ENCODE measurements at places on chromosomes 1 and 21. TPM values are rescaled to one million over a fixed set of nuclear protein-coding genes. Genes with fewer than 3 reads are reported as not detected.

OR2G6 gene
- total RNA-seq: not detected

TCHHL1 gene
- not detected for total RNA-seq

ARHGEF16 gene
- not detected for total RNA-seq

LCE1F gene
- not detected for total RNA-seq

SPATA17 gene
- 0.43 TPM for total RNA-seq

CRYAA gene
- total RNA-seq: not detected

MYOC gene
- total RNA-seq: not detected

GNAI3 gene
- total RNA-seq: 14.7 TPM

COL6A1 gene
- 1,783 TPM for total RNA-seq

DAB1 gene
- total RNA-seq: not detected

PSEN2 gene
- total RNA-seq: 13.9 TPM

- no peaks in the 10 kb centered on the region for H3K36me3 ChIP-seq
- H3K4me3 ChIP-seq: no peak overlapping the region
- no peak overlapping the region for H3K27ac ChIP-seq
These were observed 134.3 kb downstream of the PLPP3 start for GRCh38 chr1:56444960-56445646.

GRCh38 chr1:81605023-81605422, 195.7 kb upstream of the ADGRL2 start:
- DNase-seq: no peak
- H3K27ac ChIP-seq: no peak overlapping the region
- H3K4me1 ChIP-seq: no peaks in the 10 kb centered on the region
- H3K27me3 ChIP-seq: no peaks in the 10 kb centered on the region

DNA sequence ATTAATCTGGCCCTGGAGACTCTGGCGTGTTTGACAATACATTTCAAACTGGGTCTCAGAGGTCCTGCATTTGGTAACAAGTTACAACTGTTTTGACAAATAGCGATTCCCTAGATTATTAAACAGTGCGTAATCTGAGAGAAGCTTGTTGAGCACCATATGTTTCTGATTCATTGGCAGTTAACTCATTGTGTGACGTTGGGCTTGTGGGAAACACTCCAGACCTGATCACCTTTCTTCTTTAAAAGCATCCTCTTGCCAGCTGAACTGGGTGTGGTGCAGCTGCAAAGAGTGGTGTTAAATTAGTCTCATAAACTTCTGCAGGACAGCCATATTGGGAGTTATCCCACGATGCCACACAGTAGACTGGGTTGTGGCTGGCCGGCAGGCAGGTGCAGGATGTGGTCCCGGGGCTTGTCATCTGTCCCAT, 82.7 kb downstream of the CDC7 start:
- no peaks in the 10 kb centered on the region for H3K36me3 ChIP-seq
- H3K27ac ChIP-seq: peak overlapping the region; percentile 96
- H3K27me3 ChIP-seq: no peaks in the 10 kb centered on the region
- H3K4me1 ChIP-seq: peaks cover 22% of the 10 kb centered on the region
- DNase-seq: peak; percentile 86

- H3K27ac ChIP-seq: no peak overlapping the region
- peak; percentile 19 for DNase-seq
- H3K27me3 ChIP-seq: no peaks in the 10 kb centered on the region
- H3K36me3 ChIP-seq: peaks cover 6% of the 10 kb centered on the region
These were observed 17.3 kb downstream of the GBP1 start for GRCh38 chr1:89047734-89048133.

GRCh38 chr1:218983848-218984247, 189.8 kb upstream of the LYPLAL1 start:
- DNase-seq: peak; percentile 3
- no peak overlapping the region for H3K4me3 ChIP-seq
- H3K27ac ChIP-seq: no peak overlapping the region

DNA sequence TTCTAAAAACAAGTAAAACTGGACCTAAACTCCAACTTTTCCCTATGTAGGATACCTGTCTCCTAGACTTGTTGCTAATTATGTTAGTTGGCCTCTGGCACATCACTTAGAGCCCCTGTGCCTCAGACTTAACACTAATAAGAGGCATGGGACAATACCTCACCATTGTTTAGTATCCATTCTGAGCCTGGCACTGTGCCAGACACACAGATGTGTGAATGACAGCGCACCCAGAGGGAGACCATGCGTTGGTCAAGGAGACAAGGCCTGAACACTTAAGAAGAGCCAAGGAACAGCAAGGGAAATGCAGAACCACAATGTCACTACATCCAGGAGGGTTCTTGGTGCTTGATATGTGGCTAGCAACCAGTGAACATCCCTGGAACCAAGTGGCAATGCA, 189.1 kb downstream of the FGGY start:
- H3K27ac ChIP-seq: no peak overlapping the region
- H3K27me3 ChIP-seq: no peaks in the 10 kb centered on the region
- H3K4me1 ChIP-seq: peaks cover 25% of the 10 kb centered on the region
- H3K4me3 ChIP-seq: no peak overlapping the region
- no peaks in the 10 kb centered on the region for H3K36me3 ChIP-seq

- peak overlapping the region; percentile 29 for H3K4me3 ChIP-seq
- H3K27ac ChIP-seq: peak overlapping the region; percentile 96
- peaks cover 64% of the 10 kb centered on the region for H3K4me1 ChIP-seq
- DNase-seq: peak; percentile 95
These were observed 206.6 kb downstream of the PBX1 start for GRCh38 chr1:164765557-164765956.

DNA sequence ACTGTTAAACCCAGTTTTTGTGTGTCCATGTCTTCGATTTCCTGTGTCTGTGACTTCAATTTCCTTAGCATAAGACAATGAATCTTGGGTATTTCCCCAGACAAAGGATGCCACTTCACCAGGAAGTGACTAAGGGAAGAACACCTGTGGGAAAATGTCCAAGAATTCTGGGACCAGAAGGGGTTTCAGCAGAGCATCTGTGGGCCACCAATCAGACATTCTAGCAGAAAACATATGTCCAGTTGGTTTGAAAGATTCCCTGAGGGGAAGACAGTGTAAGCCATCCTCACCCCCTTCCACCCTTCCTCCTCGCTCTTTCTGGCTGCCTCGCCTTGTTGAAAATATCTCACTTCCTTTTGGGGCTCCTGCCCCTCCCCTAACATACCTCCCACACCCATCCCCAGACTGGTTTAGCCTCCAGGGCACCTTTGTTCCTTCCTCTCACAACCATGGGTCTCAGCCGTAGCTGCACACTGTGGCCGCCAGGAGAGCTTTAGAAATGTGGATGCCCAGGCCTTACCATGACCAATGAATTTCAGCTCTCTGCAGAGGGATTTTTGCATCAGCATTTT, 25.5 kb upstream of the IFNAR1 start:
- no peaks in the 10 kb centered on the region for H3K4me1 ChIP-seq
- no peaks in the 10 kb centered on the region for H3K36me3 ChIP-seq
- no peak overlapping the region for H3K4me3 ChIP-seq
- no peak for DNase-seq
- H3K27ac ChIP-seq: no peak overlapping the region

- DNase-seq: no peak
- H3K4me1 ChIP-seq: no peaks in the 10 kb centered on the region
- H3K27me3 ChIP-seq: no peaks in the 10 kb centered on the region
These were observed 315.9 kb downstream of the DSCAM start for GRCh38 chr21:40531016-40531415.

DNA sequence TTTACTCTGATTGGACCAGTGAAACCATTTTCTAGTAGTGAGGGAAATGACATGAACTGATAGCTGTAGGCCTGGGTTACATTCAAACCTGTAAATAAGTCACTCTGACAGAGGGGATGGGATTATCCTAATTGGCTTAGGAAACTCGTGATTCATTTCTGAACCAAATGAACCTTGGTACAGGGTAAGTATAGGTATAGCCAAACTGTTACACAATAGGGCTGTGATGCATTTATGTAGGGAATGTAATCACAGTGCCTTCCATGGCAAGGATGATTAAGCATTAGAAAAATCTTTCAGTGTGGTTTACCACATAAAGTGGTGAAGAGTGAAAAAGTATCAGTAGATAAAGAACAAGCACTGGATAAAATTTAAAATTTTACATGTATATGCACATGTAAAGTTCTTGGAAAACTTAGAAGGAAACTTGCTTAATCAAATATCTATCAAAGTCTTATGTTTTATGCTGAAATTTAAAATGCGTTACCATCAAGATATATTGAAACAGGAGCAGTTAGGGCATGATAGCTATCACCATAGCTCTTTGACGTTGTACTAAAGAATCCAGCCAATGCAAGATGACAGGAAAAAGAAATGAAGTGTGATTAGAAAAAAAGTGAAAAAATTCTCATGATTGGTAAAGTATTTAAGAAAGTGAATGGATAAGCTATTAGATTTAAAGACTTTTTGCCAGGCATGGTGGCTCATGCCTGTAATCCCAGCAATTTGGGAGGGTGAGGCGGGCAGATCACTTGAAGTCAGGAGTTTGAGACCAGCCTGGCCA, 63.0 kb downstream of the RABGAP1L start:
- peak overlapping the region; percentile 47 for H3K27ac ChIP-seq
- no peaks in the 10 kb centered on the region for H3K27me3 ChIP-seq
- H3K4me1 ChIP-seq: peaks cover 7% of the 10 kb centered on the region
- peak; percentile 84 for DNase-seq
- H3K4me3 ChIP-seq: no peak overlapping the region

GRCh38 chr1:180227861-180228647, 2.0 kb upstream of the LHX4 start:
- peaks cover 84% of the 10 kb centered on the region for H3K27me3 ChIP-seq
- H3K4me1 ChIP-seq: no peaks in the 10 kb centered on the region
- H3K36me3 ChIP-seq: no peaks in the 10 kb centered on the region
- no peak overlapping the region for H3K27ac ChIP-seq
- no peak for DNase-seq

GRCh38 chr1:24279590-24280232, 39.4 kb upstream of the GRHL3 start:
- H3K27ac ChIP-seq: no peak overlapping the region
- no peak for DNase-seq
- peaks cover 28% of the 10 kb centered on the region for H3K4me1 ChIP-seq

DNA sequence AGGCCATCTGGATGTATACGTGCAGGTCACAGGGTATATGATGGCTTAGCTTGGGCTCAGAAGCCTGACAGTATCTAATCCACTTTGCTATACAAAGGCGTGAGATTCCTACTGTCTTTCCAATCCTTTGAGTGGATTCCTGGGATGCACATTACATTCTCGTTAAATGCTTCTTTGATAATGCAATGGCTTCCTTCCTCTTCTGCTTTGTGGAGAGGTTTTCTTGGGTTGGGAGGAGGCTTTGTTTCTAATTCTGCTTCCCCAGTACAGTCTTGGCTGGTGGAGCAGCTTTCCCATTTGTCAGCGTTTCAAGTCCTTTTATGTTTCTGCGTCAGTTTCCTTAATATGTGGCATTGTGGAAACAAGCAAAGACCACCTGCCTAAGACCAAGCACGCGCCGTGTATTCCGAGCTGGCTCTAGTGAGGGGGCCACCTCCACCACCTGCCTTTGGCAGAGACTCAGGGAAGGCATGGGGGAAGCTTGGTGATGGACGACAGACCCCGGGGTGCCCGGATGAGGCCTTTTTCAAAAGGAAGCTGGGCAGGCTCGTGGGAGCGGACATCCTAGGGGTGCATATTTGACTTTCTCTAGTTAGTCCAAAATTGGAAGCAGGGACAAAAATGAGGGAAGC, 72.7 kb downstream of the WDR4 start:
- H3K4me3 ChIP-seq: no peak overlapping the region
- H3K27ac ChIP-seq: no peak overlapping the region
- peaks cover 53% of the 10 kb centered on the region for H3K27me3 ChIP-seq
- no peaks in the 10 kb centered on the region for H3K4me1 ChIP-seq

GRCh38 chr21:45772180-45772579, 128.7 kb downstream of the PCBP3 start:
- no peak overlapping the region for H3K27ac ChIP-seq
- no peaks in the 10 kb centered on the region for H3K27me3 ChIP-seq
- H3K4me3 ChIP-seq: no peak overlapping the region
- no peaks in the 10 kb centered on the region for H3K4me1 ChIP-seq
- H3K36me3 ChIP-seq: no peaks in the 10 kb centered on the region

- no peaks in the 10 kb centered on the region for H3K36me3 ChIP-seq
- no peak overlapping the region for H3K4me3 ChIP-seq
- peaks cover 47% of the 10 kb centered on the region for H3K27me3 ChIP-seq
- DNase-seq: no peak
These were observed 6.8 kb downstream of the RGS8 start for GRCh38 chr1:182677397-182678098.

- peaks cover 23% of the 10 kb centered on the region for H3K36me3 ChIP-seq
- H3K4me3 ChIP-seq: no peak overlapping the region
- no peak overlapping the region for H3K27ac ChIP-seq
- no peaks in the 10 kb centered on the region for H3K4me1 ChIP-seq
These were observed 43.5 kb downstream of the DPYD start for GRCh38 chr1:97877307-97877706.

DNA sequence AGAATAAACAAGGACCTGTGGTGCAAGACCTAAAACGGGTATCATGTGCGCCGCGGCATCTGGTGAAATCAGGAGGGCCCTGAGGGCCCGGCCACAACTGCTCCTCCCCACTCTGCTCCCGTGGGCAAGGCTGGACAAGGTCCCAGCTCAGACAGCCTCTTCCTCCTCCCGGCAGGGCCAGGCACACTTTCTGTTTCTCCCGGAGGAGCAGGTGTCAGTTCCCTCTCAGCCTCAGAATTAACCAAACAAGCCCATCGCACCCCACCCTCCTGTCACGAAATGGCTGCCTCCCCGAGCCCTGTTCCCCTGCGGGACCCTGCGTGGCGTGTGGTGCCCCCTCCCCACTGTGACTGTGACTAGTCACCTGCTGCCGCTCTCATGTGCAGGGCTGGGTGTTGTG, 15.2 kb downstream of the PTTG1IP start:
- H3K4me1 ChIP-seq: no peaks in the 10 kb centered on the region
- no peak overlapping the region for H3K27ac ChIP-seq
- H3K36me3 ChIP-seq: peaks cover 47% of the 10 kb centered on the region

DNA sequence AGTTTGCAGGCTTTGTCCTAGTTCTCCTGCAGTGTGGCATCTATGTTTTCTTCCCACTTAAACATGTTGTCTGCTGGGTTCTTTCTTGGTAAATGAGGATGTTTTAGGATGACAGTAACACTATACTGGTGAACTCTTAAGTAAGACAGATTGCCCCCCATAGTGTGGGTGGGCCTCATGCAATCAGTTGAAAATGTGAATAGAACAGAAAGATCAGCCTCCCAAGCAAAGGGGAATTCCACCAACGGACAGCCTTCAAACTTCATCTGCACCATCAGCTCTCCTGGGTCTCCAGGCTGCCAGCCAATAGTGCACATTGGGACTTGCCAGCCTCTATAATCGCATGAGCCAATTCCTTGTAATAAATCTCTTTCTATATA, 10.7 kb upstream of the TARBP1 start:
- H3K27me3 ChIP-seq: no peaks in the 10 kb centered on the region
- DNase-seq: no peak
- no peaks in the 10 kb centered on the region for H3K36me3 ChIP-seq
- H3K4me1 ChIP-seq: peaks cover 11% of the 10 kb centered on the region
- no peak overlapping the region for H3K4me3 ChIP-seq
